ENCODE measurements at places on chromosomes 2 and 18. TPM values are rescaled to one million over a fixed set of nuclear protein-coding genes. Genes with fewer than 3 reads are reported as not detected.

GRCh38 chr2:9002637-9003365 lies 683 bp downstream of the MBOAT2 start:
- peak overlapping the region; percentile 90 for H3K4me3 ChIP-seq
- H3K36me3 ChIP-seq, result no peaks in the 10 kb centered on the region
- no peak overlapping the region for H3K27ac ChIP-seq
- H3K4me1 ChIP-seq, result no peaks in the 10 kb centered on the region
- DNase-seq, result peak; percentile 21

GRCh38 chr2:111691164-111691875 lies 192.7 kb downstream of the ANAPC1 start:
- H3K4me1 ChIP-seq, result no peaks in the 10 kb centered on the region
- no peaks in the 10 kb centered on the region for H3K36me3 ChIP-seq
- H3K4me3 ChIP-seq, result no peak overlapping the region
- no peak for DNase-seq

DNA sequence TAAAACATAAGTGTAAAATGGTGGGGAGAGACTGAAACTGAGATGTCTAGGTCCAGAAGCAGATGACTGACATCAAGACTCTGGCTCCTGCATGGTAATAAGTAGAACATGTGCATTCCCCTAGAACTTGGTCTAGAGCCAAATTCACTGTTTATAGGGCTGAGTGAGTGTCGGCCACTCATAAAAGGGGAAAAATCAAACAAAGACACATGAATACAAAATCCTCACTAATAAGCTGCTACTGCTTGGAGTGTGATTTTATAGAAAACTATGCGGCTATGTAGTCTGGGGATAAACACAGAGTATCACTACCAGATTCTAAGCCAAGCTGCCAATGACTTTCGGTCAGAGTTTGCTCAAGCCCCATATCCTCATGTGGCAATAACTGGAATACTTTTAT lies 1080.8 kb upstream of the DDX18 start:
- H3K27me3 ChIP-seq, result no peaks in the 10 kb centered on the region
- no peaks in the 10 kb centered on the region for H3K4me1 ChIP-seq
- no peaks in the 10 kb centered on the region for H3K36me3 ChIP-seq
- H3K27ac ChIP-seq, result no peak overlapping the region

DNA sequence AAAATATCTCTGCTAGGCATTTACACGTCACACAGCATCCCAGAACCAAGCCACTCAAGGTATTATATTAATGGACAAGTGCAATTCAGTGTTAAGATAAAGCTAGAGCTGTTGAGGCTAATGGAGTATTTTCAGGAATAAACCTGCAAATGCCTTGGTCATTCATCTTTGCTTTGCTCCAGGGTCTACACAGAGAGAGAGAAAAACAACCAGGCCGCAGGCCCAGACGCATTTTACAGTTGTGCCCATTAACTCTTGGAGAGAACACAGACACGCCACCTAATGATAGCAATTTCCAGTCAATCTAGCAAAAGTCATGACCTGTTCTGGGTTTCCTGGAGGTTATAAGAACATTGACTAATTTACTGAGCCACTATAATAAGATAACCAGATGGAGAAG lies 829.3 kb downstream of the LRRTM4 start:
- no peaks in the 10 kb centered on the region for H3K4me1 ChIP-seq
- H3K36me3 ChIP-seq, result no peaks in the 10 kb centered on the region
- no peak for DNase-seq
- no peak overlapping the region for H3K27ac ChIP-seq
- H3K27me3 ChIP-seq, result no peaks in the 10 kb centered on the region
- no peak overlapping the region for H3K4me3 ChIP-seq

DNA sequence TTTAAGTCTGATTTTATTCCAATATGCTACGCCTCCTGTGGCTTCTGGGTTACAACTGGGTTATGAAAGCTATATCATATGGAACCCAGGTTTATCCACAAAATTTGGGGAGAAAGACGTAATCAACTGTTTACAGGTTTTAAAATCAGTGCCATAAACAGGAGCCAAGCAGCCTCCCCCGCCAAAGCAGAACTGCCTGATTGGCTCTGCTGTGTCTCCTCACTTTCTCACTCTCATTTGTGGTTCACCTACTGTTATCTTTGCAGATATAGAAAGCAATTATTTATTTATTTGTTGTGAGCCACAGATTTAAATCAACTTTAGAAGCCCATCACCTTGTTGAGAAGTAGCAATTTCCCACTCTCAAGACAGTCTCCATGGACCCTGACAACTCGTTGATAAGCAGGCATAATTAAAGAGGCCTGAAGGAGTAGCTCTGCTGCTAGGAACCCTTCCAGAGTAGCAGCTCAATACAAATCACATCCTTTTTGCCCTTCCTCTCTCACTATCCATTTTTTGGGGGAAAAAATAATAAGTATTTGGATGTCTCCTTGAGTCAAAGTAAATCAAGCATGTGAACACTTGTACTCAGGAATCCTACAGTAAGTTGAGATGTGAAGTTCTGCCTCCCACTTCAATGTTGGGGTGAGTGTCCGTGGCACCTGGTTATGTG lies 191.0 kb upstream of the CCDC150 start:
- no peak overlapping the region for H3K4me3 ChIP-seq
- no peaks in the 10 kb centered on the region for H3K36me3 ChIP-seq
- H3K27ac ChIP-seq, result no peak overlapping the region
- no peaks in the 10 kb centered on the region for H3K4me1 ChIP-seq
- H3K27me3 ChIP-seq, result no peaks in the 10 kb centered on the region

- H3K27ac ChIP-seq, result no peak overlapping the region
- H3K4me1 ChIP-seq, result no peaks in the 10 kb centered on the region
- H3K36me3 ChIP-seq, result no peaks in the 10 kb centered on the region
Measured at GRCh38 chr2:71822463-71822862, 325.2 kb downstream of the CYP26B1 start.

DNA sequence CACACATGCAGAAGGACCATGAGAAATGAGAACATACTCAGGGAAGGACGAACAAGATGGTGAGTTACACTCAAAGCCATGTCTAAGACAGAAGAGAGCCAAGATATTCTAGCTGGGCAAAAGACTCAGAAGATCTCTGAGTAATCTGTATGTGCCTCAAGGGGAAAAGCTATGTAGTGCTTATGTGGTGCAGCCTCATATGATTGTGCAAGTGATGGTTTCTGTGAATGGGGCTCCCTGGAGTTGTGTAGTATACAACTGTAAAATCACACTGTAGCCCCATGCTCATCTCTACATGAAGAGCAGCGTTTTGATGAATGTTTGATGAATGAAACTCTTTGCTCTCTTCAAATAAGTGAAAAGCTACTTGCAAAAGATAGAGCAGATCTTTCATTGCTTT lies 57.5 kb downstream of the OSR1 start:
- no peak overlapping the region for H3K4me3 ChIP-seq
- H3K4me1 ChIP-seq, result peaks cover 18% of the 10 kb centered on the region
- DNase-seq, result no peak
- H3K36me3 ChIP-seq, result no peaks in the 10 kb centered on the region
- H3K27ac ChIP-seq, result no peak overlapping the region

DNA sequence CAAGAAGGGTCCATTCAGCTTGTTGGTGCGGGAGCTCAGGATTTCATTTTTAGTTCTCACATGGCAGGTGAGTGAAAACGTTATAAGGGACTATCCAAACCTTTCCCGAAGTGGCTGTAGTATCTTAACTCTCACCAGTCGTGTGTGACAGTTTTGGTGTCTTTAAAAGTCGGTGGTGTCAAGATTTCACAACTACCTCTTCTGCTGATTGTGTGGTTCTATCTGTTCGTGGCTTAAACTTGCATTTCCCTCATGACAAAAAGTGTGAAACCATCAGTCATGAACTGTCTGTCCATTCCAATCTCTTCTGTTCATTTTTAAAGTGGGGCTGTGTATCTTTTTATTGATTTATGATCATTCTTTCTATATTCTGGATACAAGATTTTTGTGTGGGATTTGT lies 3.8 kb upstream of the AQP12B start:
- H3K4me1 ChIP-seq, result peaks cover 11% of the 10 kb centered on the region
- no peak for DNase-seq
- peak overlapping the region; percentile 37 for H3K27ac ChIP-seq
- H3K27me3 ChIP-seq, result no peaks in the 10 kb centered on the region

DNA sequence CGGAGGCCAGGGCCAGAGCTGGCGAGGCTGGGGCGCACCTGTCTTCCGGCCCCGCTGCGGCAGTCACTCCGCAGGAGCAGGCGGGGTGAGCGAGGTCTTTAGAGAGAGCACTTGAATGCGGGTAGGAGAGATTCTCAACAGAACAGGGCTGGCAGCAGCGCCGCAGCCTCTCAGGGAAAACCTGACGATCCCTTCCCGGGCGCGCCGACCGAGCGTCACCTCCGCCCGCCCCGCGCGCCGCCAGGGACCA lies 526 bp downstream of the PRKRA start:
- H3K4me1 ChIP-seq, result peaks cover 16% of the 10 kb centered on the region
- peak overlapping the region; percentile 99 for H3K27ac ChIP-seq
- H3K27me3 ChIP-seq, result no peaks in the 10 kb centered on the region
- peak overlapping the region; percentile 66 for H3K4me3 ChIP-seq
- H3K36me3 ChIP-seq, result no peaks in the 10 kb centered on the region
- no peak for DNase-seq

DNA sequence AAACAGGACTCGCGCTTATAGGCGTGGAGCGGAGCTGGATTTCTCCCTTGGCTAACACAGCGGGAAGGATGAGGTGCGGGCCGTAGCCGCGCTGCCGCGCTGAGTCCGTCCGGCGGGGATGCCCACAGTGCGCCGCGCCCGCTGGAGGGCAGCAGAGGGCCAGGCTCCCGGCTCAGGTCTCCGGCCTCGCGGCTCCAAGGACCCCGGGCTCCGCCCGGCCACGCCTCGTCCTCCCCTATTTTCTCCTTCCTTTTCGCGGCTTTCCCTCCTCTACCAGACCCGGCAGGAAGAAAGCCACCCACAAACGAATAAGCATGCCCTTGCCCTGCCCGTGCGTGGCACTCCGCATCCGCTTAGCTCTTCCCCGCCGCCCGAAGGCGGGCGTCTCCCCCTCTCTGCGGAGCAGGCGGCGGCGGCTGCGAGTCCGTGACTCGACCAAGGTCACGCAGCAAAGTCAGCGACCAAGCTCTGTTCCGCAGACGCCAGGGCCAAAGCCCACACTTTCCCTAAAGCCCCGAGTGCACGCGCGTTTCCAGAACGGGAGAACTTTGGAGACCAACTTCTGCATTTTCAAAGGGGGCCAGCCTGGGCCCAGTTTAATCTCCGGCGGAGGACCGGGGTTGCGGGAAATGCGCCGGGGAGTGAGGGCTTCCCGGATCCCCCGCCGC lies 48.5 kb downstream of the KCNIP3 start:
- no peaks in the 10 kb centered on the region for H3K36me3 ChIP-seq
- H3K27ac ChIP-seq, result no peak overlapping the region
- no peaks in the 10 kb centered on the region for H3K4me1 ChIP-seq
- H3K27me3 ChIP-seq, result peaks cover 80% of the 10 kb centered on the region
- peak overlapping the region; percentile 90 for H3K4me3 ChIP-seq

GRCh38 chr2:20576598-20577115 lies 74.2 kb downstream of the HS1BP3 start:
- peak overlapping the region; percentile 43 for H3K27ac ChIP-seq
- no peak for DNase-seq
- H3K27me3 ChIP-seq, result no peaks in the 10 kb centered on the region

DNA sequence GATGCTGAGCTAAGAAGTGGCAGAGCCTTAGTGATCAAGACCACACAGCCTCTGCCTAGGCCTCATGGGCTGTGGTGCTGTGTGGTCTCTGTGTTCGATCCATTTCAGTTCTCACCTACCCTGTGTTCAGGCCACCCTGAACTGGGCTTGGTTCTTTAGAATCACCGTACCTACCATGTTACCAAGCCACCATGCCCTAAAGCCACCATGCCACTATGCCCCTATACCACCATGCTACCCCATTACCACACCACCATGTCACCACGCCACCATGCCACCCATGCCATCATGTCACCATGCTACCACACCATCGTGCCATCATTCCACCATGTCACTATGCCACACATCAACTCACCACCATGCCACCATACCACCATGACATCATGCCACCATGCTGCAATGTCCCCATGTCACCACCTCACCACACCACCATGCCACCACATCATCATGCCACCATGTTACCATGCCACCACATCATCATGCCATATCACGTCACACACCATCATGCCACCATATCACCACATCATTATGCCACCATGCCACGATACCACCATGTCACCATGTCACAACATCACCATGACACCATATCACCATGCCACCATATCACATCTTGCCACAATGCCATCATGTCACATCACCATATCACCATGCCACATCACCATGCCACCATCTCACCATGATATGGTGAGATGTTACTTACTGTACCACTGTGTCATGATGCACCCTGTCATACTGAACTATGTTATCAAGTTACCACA lies 191.0 kb upstream of the ARL4C start:
- no peak overlapping the region for H3K27ac ChIP-seq
- DNase-seq, result no peak
- no peaks in the 10 kb centered on the region for H3K36me3 ChIP-seq
- no peaks in the 10 kb centered on the region for H3K27me3 ChIP-seq
- peaks cover 25% of the 10 kb centered on the region for H3K4me1 ChIP-seq

DNA sequence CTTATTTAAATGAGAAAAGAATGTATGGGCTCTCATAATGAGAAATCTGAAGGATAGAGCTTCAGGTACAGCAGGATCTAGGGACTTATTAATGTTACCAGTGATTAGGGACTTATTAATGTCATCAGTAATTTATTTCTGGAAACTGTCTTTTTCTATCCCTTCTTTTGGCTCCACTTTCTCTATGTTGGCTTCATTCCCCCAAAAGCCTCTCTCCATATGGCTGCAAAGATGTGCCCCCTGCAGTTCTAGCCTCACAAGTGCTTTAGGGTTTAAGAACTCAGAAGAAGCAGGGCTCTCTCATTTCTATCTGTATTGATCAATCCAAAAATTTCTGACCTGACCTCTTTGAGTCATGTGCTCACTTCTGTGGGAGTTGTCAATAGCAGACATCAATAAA lies 480.9 kb downstream of the TXNL1 start:
- no peaks in the 10 kb centered on the region for H3K36me3 ChIP-seq
- no peaks in the 10 kb centered on the region for H3K4me1 ChIP-seq
- H3K27me3 ChIP-seq, result no peaks in the 10 kb centered on the region
- DNase-seq, result no peak
- no peak overlapping the region for H3K27ac ChIP-seq
- H3K4me3 ChIP-seq, result no peak overlapping the region

- H3K27me3 ChIP-seq, result no peaks in the 10 kb centered on the region
- H3K4me1 ChIP-seq, result no peaks in the 10 kb centered on the region
- H3K27ac ChIP-seq, result no peak overlapping the region
- H3K4me3 ChIP-seq, result no peak overlapping the region
- DNase-seq, result no peak
Measured at GRCh38 chr2:231819447-231820042, 33.3 kb downstream of the COPS7B start.

- no peaks in the 10 kb centered on the region for H3K27me3 ChIP-seq
- no peak overlapping the region for H3K27ac ChIP-seq
- H3K4me3 ChIP-seq, result no peak overlapping the region
- no peak for DNase-seq
Measured at GRCh38 chr2:9739531-9739964, 103.7 kb upstream of the TAF1B start.

FSHR gene
- 0.20 TPM for total RNA-seq

COL5A2 gene
- total RNA-seq, result 344 TPM

MOGAT1 gene
- total RNA-seq, result not detected

ATP8B1 gene
- total RNA-seq, result 36.5 TPM

TEX44 gene
- not detected for total RNA-seq

SH3BP4 gene
- 35.9 TPM for total RNA-seq

LOXHD1 gene
- not detected for total RNA-seq

NPAS2 gene
- total RNA-seq, result 8.3 TPM

PPP1R1C gene
- 0.40 TPM for total RNA-seq

CRYGC gene
- 1.3 TPM for total RNA-seq

MC2R gene
- total RNA-seq, result not detected

CDH7 gene
- 2.9 TPM for total RNA-seq

All from hepatocyte (in vitro differentiated cells).